Stimulated activated effector memory CD8-positive, alpha-beta T cell treated with anti-CD3 and anti-CD28 coated beads, Interleukin-12 subunit alpha, Interleukin-12 subunit beta, amount 100 ng/mL, for 72 hours (primary cell): ENCODE measurements at places on chromosomes 16 and 17.

DNA sequence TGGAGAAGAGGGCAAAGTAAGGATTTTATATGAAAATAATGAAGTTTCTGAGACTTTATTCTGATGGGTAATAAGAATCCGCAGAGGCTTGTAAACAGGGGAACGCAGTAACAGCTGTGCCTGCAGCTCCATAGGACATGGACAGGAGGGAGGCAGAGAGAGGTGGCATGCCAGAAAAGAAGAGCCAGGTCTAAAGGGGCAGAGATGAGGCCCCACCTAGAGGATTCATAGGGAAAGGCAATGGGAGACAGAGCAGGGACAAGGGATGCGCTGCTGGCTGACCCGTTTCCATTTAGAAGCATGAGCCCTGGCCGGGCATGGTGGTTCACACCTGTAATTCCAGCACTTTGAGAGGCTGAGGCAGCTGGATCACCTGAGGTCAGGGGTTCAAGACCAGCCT, 340.3 kb upstream of the CDH5 start:
- DNase-seq: no peak

DNA sequence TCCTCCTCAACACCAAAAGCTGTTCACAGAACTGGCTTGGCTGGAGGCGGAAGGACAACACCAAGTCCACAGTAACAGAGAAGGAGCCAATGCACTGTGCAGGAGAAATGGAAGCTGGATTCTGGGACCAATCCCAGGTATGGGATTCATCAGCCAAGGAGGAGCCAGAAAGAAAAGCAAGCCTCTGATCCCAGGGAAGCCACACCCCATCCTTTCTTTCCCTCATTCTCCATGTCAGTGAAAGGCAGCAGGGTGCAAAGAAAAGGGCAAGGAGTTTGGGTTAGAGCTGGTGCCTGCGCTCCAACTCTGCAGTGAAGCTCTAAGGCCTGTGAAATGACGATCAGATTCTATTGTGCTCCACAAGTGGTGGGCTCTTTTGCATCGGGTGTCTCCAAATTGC, 11.0 kb downstream of the DCAKD start:
- DNase-seq: no peak

- DNase-seq: no peak
Measured at GRCh38 chr17:13036751-13037150, 18.9 kb upstream of the ELAC2 start.

GRCh38 chr16:69217433-69217832, 30.5 kb downstream of the SNTB2 start:
- DNase-seq: no peak

GRCh38 chr17:45114117-45114932, 18.0 kb downstream of the PLCD3 start:
- DNase-seq: no peak

DNA sequence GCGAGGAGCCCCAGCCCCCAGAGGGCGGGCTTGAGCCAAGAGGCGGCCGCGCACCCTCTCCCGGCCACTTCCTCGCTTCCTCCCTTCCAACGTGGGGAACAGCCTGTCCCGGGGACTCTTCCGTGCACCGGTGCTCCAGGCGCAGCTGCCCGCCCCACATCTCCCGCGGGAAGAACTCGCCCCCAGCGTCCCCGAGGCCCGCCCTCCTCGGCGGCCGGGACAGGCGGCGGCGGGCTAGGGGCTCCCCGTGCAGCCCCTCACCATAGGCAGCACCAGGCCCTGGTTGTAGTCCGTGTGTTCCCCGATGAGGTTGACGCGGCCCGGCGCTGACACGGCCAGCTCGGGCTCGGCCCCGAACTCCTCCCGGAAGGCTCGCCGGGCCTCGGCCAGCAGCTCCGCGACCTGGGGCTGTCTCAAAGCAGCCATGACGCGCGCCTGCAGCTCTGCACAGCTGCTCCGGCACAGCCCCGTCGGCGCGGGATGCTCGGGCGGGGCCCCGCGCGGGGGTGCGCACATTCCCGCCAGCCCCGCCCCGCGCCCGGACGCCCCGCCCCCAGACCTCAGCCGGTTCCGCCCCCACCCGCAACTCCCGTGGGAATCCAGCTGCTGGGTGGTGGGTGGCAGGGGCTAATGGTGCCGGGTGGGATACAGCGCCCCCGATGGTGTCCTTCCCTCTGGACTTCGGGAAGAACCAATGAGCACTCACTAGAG, at the start of gene GALK1:
GALK1 (minus strand) TSS at position 482 of the 711 bp plus-strand sequence; CDS start at position 426, 56 bp downstream.
- DNase-seq: peak; percentile 80

- DNase-seq: peak; percentile 42
Measured at GRCh38 chr17:28901866-28902818, 737 bp downstream of the DHRS13 start.
